ENCODE measurements at places on chromosomes 1 and 21.
A peak's percentile ranks its signal among the peaks of the same experiment; 100 is the strongest.

- H3K27ac ChIP-seq = no peak overlapping the region
- no peaks in the 10 kb centered on the region for H3K27me3 ChIP-seq
- no peaks in the 10 kb centered on the region for H3K36me3 ChIP-seq
- DNase-seq = no peak
- no peak overlapping the region for H3K4me3 ChIP-seq
These were observed 36.1 kb upstream of the GOLT1A start for GRCh38 chr1:204249736-204250427.

DNA sequence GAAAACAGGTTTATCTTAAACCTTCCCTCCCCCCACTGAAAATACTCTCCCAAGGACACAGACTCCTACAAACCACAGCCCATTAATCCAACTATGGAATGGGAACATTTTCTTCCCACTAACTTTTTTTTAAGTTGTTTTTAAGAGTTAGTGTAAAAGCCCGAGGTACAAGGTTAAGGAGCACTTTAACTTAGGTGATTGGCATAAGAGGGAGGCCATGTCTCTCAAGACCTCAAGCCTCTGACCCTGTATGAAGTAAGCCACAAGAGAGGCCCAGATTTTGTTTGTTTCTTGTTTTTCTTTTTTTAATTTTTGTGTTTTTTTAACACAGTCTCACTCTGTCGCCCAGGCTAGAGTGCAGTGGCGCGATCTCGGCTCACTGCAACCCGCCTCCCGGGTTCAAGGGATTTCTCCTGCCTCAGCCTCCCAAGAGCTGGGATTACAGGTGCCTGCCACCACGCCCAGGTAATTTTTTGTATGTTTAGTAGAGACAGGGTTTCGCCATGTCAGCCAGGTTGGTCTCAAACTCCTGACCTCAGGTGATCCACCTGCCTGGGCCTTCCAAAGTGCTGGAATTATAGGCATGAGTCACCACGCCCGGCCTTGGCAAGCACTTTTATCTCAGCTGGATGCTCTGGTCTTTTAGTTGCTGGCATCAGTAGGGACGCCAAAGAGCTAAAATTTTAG lies 14.4 kb downstream of the ARMH1 start:
- peaks cover 4% of the 10 kb centered on the region for H3K27me3 ChIP-seq
- peaks cover 5% of the 10 kb centered on the region for H3K4me1 ChIP-seq
- H3K4me3 ChIP-seq = no peak overlapping the region
- no peak for DNase-seq
- H3K27ac ChIP-seq = no peak overlapping the region
- H3K36me3 ChIP-seq = peaks cover 3% of the 10 kb centered on the region

- peak overlapping the region; percentile 98 for H3K27ac ChIP-seq
- peak overlapping the region; percentile 60 for H3K4me3 ChIP-seq
- H3K4me1 ChIP-seq = peaks cover 61% of the 10 kb centered on the region
- no peak for DNase-seq
- H3K27me3 ChIP-seq = no peaks in the 10 kb centered on the region
These were observed 23.3 kb downstream of the UBASH3A start for GRCh38 chr21:42426876-42427480.

- H3K36me3 ChIP-seq = no peaks in the 10 kb centered on the region
- no peak overlapping the region for H3K27ac ChIP-seq
- H3K4me1 ChIP-seq = peaks cover 7% of the 10 kb centered on the region
- no peak for DNase-seq
- peaks cover 5% of the 10 kb centered on the region for H3K27me3 ChIP-seq
- no peak overlapping the region for H3K4me3 ChIP-seq
These were observed 42.6 kb upstream of the EPS15 start for GRCh38 chr1:51561702-51562101.

DNA sequence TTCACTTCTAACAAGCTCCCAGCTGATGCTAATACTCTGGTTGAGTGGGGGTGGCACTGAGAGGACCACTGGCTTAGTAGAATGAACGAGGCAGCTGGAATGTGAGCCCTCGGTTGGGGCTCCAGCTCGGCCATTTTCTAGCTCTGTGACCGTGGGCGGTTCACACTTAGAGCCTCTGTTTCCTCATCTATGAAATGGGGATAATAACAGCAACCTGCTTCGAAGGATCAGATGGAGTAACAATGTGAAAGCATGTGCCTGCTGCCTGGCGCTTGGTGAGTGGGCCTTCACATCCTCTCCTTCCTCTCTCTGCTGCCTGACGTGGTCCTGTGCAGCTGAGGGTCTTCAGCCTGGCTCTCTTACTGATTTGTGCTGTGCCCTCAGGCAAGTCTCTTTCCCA lies 20.9 kb upstream of the TTC4 start:
- no peak overlapping the region for H3K4me3 ChIP-seq
- no peaks in the 10 kb centered on the region for H3K27me3 ChIP-seq
- DNase-seq = no peak
- H3K36me3 ChIP-seq = no peaks in the 10 kb centered on the region

DNA sequence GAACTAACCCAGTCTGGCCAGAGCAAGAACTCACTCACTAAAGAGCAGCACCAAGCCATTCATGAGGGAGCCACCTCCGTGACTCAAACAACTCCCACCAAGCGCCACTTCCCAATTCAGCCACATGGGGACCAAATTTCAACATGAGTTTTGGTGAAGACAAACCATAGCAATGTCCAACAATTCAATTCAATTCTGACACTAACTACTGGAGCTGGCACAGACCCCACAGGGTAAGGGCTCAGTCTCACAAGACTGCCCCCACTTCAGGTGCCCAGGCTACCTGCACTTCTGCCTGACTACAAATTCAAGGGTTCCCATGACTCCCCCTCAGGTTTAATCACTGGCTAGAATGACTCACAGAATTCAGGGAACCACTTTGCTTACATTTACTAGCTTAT lies 48.8 kb upstream of the RAP1A start:
- H3K36me3 ChIP-seq = no peaks in the 10 kb centered on the region
- no peak overlapping the region for H3K4me3 ChIP-seq
- peaks cover 7% of the 10 kb centered on the region for H3K4me1 ChIP-seq
- peak overlapping the region; percentile 4 for H3K27ac ChIP-seq
